ENCODE measurements at places on chromosomes 5 and 9.

DNA sequence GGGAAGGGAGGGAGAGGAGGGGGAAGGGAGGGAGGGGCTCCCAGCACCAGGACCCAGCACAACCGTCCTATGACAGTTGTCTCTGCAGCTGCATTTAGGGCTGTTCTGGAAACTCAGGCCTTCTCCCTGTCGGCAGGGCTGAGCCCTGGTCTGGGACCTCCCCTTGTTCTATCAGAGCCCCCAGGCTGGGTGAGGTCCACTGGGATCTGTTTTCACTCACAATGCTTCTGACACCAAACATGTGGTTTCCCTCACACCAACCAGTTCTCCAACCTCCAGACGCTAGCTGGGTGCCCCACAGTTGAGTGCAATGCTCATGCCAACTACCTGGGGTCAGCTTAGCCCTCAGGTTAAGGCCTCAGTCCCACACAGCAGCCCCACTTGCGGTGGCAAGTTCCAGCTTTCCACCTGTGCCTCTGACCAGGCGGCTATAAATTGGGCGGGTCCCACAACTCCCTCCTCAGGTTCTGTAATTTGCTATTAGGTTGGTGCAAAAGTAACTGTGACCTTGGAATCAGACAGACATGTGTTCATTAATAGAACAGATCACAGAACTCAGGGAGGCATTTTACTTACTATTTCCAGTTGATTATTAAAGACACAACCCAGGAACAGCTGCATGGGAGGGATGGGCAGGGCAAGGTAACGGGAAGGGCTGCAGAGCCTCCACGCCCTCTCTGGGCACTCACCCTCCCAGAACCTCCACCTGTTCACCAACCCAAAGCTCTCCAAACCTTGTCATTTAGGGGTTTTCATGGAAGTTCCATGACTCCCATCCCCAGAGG, 13.5 kb downstream of the ADAMTS2 start:
- no peak for DNase-seq

DNA sequence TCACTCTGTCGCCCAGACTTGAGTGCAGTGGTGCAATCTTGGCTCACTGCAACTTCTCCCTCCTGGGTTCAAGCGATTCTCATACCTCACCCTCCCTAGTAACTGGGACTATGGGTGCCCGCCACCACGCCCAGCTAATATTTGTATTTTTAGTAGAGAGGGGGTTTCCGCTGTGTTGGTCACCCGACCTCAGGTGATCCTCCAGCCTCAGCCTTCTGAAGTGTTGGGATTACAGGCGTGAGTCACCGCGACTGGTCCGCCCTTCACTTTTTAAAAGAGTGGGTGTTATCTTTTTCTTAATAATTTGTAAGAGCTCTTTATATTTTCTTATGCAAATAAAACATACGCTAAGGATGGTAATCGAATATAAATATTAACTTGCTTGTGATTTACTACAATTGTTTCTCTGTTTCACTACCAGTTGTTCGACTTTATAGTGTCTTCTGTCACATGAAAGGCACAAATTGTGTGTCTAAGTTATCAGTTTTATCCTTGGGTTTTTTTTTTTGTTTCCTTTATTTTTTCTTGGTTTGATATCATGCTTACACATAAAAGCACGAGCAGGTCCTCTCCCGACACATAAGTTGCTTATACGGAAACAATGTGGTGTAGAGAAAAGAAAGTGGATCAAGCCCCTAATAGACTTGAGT, 1.9 kb upstream of the GPBP1 start:
- no peak for DNase-seq

DNA sequence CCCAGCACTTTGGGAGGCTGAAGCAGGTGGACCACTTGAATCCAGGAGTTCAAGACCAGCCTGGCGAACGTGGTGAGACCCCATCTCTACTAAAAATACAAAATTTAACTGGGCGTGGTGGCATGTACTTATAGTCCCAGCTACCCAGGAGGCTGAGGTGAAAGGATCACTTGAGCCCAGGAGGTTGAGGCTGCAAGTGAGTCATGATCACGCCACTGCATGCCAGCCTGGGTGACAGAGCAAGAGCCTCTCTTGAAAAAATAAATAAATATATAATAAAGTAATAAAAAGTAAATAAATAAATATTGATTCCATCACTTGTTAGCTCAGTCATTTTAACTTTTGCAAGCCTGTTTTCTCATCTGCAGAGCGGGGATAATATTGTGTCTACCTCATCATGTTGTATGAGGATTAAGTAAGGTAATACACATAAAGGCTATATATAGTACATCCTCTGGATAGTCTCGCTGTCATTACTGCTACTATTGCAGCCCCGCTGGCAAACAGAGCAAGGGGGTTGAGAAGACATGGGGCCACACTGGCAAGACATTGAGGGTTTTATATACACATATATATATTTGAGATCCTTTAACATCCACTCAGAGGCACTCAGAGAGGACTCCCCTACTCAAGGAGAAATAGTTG, 210.9 kb downstream of the C9orf152 start:
- no peak for DNase-seq

DNA sequence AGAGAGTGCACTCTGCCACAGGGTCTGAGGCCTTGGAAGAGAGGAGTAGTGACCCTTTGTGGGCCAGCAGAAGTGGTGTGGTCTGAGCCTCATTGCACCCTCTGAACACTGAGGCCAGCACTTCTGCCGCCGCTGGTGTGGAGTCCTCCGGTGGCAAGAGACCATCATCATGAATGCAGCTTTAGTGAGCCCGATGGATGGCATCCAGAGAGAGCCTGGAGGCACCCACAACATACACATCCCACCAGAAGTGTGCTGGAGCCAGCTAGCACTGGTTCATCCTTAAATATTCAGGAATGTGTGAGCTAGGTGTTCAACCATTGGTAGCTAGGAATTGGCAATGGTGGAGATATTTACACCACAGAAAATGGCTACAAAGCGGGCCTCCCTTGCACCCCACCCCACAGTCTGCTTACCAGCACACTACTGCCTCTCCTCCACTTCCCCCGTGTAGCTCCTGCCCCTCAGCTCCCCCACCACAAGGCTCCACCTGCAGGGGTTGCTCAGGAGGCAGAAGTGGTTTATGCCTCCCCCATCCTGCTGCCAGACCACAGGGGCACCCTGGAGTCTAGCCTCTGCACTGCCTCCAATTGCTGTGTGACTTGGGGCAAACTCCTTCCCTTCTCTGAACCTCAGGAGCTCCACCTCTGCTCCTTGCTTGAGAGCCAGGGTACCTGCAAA, 16.4 kb downstream of the SLC6A7 start:
- no peak for DNase-seq

DNA sequence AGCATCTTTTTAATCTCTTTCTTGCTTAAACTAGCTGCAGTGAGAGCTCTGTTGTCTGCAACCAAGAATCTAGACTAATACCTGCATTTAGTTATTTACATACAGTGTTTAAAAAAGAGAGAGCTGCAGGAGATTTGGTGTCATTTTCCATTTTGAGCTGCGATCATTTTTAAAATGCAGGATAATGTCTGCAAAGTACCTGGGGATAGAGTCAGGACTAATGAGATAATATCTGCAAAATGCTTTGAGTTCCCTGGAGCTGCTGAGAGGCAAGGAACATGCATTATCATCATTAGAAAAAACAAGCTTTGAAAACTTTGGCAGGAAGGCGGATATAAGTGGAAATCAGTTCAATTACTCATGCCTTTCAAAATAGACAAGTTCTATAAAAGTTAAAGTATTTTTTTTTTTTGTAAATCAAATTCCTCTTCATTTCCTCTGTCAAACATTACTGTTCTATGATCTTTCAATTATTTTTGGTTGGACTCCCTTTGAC, 21.8 kb upstream of the ANKRD33B start:
- DNase-seq: peak; percentile 66

- DNase-seq: no peak
These were observed 19.1 kb upstream of the JADE2 start for GRCh38 chr5:134506054-134507039.

- no peak for DNase-seq
These were observed 133.8 kb downstream of the TMEM174 start for GRCh38 chr5:73306741-73307275.

DNA sequence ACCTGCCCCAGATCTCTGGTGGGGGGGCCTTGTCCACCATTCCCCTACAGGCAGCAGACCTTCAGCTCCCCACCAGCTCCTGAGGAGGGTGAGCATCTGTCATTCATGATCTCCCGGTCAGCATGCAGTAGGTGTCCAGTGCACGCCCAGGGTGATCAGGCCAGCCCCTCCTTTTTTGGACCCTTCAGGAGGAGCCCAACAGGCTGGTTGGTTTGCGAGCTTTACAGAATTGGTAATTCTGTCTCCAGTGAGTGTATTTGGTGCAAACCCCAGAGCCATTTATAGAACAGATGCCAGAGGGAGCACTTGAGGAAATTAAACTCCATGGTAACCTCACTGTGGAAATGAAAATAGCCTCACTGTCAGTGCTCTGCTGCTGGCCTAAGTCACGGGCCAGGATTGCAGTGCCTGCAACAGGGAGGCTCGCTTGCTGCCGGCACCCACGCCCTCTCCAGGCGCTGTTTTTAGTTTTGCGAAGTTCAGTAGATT, 23.4 kb downstream of the WNK2 start:
- peak; percentile 88 for DNase-seq

GRCh38 chr5:144433893-144434292, 263.2 kb downstream of the KCTD16 start:
- DNase-seq: peak; percentile 20

Data from brain (organoid and tissue), 16 donors.